KBM-7 (cell line): ENCODE measurements at places on chromosomes 7 and 10.

- no peak for DNase-seq
Observed at GRCh38 chr7:29230871-29231345, 36.3 kb downstream of the CHN2 start.

- DNase-seq, result no peak
Observed at GRCh38 chr7:93894966-93895640, 4.5 kb upstream of the TFPI2 start.

- no peak for DNase-seq
Observed at GRCh38 chr7:148547951-148548350, 42.6 kb upstream of the C7orf33 start.

GRCh38 chr7:75953931-75954330 is 39.0 kb downstream of the POR start:
- no peak for DNase-seq

DNA sequence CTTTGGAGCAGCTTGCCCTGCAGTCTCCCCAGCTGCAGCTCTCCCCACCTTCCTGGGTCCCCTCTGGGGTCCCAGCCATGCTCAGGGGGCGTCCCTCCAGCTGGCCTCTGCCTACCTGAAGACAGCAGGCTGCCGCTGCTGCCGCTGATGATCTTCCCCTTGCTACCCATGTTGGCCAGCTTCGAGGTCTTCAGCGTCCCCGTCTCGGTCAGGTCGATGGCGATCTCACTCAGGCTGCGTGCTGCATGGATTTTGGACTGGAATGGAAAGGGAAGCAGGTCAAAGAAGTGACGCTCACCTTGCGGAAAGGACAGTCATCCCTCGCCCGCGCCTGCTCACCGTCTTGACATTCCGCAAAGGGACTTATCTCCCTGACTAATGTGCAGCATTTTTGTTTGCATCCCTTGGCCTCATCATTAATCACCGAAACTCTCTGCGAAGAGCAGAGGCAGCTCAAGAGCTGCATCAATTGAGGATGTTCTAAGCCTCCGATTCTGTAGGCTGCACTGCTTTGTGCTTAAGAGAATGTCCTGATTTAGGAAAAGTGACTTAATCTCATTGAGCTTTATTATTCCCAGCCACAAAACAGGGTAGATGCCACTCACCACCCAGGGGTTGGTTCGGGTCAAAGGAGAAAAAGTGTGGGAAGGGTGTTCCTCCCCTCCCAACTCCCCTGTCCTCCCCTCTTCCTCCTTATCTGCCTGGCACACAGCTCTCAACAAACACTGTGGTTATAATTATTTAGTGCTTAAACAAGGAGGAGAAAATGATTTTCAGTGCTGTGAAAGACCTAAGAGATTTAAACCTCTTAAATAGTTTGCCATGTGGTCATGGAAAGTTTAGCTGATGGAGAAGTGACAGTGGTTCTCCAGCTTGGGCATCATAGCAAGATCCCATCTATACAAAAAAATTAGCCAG is 107.3 kb downstream of the PRPF18 start:
- DNase-seq, result no peak

DNA sequence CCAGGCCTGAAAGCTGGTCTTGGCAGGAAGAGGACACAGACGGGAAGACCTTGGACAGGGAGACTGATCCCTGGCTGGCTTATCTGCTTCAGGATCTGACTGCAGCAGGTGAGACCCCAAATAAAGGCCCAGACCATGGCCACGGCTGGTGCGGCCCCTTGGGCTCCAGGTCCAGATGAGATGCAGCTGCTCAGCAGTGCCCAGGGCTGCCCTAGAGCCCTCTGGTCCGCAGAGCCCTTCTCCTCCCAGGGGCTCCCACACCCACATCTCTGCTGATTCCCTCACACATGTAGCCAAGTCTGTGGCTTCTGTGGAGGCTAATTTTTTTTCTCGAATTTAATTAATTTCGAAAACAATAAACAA is 46.3 kb downstream of the VIPR2 start:
- no peak for DNase-seq

DNA sequence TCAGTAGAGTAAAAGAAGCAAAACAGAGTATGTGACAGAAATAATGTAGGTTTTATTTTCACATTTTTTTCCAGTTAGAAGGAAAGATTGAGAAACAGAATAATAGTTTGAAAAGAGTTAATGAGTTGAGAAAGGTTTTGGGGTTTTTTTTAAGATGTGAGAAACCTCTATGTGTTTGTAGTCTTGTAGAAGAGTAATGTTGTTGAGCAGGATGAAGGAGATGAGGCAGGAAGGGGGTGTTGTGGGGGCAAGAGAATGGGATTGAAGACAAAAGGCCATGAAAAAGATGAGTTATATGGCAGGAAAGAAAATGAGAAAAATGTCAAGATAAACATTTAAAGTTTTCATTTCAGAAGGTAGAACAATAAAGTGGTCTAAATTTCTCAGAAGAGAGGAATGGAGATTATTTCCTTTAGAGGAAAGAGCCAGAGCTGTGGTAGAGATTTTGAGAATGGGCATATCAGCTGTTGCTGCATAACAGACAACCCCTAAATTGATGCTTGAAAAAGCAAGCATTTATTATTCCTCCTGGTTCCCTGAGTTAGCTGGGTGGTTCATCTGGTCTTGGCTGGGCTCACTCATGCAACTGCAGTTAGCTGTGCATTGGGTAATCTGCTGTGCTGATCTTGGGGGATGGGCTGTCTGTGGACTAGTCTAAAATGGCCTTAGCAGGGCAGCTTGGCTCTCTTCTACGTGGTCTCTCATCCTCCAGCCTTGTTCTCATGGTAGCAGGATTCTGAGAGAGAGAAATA is 27.1 kb downstream of the PCGF5 start:
- no peak for DNase-seq

GRCh38 chr10:11293332-11293731 is 275.7 kb downstream of the CELF2 start:
- no peak for DNase-seq

GRCh38 chr10:60810437-60811182 is 32.3 kb downstream of the CDK1 start:
- DNase-seq, result no peak

GRCh38 chr10:60827791-60828488 is 49.7 kb downstream of the CDK1 start:
- DNase-seq, result peak; percentile 72

DNA sequence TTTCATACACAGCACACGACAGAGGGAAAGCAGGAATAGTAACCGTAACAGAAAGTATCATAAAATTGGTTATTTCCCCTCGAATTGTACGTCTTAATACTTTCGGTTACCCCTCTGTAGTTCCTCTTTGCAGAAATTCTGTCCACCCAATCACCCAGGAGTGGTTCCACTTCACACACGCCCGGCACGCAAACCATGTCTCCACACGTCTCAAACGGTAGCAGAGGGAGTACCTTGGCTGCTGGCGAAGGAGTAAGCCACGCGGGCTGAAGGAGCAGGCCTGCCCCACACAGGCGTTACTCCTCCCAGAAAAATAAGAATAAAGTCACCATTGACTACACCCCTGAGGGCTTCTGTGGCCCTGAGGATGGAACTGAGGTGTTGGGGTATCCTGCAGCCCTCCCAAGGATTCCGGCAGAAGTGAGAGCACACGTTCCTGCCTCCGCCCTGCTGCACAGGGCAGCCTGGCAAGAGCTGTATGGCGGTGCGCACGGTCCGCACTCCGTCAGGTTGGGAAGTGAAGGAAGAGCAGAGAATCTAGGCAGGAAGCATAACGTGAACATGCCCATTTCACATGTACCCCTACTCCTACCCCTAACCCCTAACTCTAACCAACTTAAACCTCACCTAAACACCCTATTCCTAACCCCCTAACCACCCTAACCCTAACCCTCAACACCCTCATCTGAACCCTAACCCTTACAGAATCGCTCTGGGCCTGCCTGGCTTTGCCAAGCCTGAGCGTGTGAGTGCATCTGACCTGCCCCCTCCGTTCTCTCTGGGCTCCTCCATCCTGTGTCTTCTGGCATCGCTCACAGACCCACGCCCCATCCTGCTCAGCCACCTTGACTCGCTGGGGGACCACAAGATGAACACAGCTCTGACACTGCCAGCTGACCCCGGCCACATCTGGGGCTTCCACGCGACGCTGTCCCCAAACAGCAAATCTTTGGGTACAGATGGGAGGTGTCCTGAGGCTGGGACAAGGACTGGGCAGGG is 18.2 kb downstream of the GPR146 start:
- peak; percentile 85 for DNase-seq

GRCh38 chr10:5423771-5424170 is 11.4 kb downstream of the NET1 start:
- no peak for DNase-seq

DNA sequence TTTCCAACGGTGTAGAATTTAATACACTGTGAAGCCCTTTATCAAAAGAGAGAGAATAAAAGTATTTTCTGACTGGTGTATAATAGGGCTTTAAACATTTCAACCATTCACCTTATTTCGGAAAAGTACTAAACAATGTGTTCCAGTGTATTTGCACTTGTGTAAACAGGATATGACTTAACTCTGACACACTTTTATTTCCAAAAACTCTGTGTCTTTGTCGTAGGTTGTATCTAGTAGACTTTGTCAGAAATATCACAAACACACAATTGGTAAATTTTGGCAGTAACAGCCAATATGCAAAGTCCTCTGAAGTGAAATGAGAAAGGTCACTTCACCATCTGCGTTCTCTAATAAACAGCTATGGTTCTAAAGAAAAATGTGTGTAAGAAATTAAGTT is 10.3 kb upstream of the TSPAN13 start:
- no peak for DNase-seq

DNA sequence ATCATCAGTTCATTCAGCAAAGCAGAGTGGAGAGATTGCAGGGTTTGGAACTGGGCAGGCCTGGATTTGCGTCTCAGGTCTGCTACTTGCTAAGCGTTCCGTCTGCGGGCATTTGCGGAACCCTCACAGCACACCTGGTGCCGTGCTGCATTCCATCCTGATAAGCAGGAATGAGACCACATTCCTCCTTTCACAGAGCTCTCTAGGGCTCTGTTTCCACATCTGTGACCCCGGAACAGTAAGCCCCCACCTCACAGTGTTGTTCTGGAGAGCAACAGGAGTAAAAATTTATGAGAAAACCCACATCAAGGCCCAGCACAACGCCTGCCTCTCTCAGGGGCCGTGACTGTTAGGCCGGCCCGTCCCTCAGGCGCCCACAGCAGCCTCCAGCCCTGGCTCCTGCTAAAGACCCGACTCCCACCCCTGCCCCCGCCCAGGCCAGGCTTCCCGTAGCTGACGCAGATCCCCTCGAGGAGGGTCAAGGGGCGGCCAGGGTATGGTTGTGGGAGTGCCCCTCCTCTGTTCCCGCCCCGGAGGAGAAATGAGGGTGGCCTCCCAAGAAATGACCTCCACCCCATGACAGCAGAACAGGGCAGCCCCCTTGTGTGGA is 128.9 kb downstream of the RGS10 start:
- no peak for DNase-seq

- DNase-seq, result no peak
Observed at GRCh38 chr10:71694039-71694501, 25.5 kb downstream of the C10orf105 start.

GRCh38 chr7:36661135-36661840 is 63.0 kb downstream of the AOAH start:
- no peak for DNase-seq

DNA sequence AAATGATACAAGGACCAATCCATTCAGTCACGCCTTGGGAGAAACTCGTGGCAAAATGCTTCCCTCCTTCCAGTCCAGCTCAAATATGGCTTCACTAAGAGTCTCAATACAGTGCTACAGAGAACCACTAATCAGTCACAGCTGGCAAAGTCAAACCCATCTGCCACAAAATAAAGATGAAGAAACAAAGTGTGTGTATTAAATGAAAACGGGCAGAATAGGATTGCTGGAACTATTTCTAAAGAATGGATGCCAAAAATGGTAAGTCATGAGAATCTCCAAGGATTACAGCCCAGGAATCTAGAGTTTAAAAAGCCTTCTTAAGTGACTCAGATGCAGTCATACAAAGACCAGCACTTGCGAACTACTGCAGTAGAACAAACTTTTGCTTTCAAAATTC is 61.9 kb downstream of the CACUL1 start:
- DNase-seq, result no peak

- no peak for DNase-seq
Observed at GRCh38 chr7:25369786-25370185, 141.5 kb upstream of the NPVF start.

GRCh38 chr10:72552857-72553256 is 73.0 kb downstream of the MICU1 start:
- no peak for DNase-seq

- no peak for DNase-seq
Observed at GRCh38 chr10:130750441-130750840, 561.1 kb downstream of the TCERG1L start.
